ENCODE measurements at places on chromosomes 2 and 18. TPM values are rescaled to one million over a fixed set of nuclear protein-coding genes. Genes with fewer than 3 reads are reported as not detected.

DNA sequence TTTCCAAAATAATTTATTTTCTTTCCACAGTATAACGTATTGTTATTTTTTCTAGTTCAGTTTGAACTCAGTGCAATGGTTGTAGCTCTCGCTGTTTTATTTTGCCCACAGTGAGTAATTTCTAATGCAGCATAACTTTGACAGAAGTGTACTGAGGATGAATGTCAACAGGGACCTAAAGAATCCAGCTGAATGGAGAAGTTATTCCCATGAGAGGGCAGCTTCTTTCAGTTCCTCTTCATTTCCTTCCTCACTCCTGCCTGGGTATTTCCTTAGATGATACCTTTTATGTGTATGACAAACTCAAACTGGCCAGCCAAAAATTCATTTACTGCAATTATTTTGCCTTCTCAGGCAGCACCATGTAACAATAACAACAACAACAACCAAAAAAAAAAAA lies 1223.1 kb upstream of the ZEB2 start:
- DNase-seq: no peak

DNA sequence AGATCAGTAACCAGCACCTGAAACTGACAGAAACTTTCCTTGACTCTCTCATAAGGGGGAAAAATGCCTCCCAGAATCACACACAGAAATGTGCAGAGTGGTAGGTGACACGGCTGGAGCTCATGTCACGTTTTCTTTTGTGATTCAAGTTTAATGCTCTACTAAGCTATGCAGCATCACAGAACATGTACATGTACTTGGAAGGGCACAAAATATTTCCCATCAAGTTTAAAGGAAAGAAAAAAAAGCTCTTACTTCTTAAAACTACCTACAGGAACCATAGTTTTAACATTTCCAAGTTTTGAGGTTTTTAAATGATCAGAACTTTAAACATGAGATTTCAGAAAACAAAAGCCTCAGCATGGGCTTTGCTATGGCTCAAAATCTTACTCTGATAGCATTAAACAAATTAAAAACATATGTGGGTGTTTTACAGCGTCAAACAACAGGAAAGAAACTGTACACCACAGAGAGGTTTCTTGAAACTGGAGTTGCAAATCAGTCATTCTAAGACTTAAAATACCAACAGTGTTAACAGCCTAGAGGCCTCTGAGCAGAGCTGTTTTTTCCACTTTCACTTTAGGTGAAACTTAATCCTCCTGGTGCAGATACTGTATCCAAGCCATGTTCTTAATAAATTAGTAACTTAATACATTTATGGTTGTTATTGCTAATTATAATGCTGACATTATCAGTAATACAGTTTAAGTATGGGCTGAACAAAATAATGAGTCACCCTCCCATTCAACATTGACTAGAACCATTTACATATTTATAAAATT lies 30.1 kb downstream of the MBP start:
- DNase-seq: no peak

DNA sequence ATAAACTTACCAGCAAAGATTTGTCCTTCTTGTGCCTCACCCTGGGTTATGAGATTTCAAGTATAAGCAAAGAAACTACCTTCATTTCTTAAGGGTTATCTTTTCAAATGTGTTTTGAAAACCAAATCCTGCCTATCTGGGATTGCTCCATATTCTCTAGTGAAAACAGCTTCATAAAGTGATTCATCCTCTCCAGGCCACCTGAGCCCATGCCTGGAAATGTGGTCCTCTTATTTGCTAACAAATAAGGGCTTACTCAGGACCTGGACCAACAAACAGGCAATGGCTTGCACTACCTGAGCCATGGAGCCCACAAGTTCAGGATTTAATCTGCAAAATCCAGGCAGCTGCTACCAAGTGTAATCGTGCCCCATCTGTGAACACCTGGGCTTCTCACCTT lies 234.4 kb upstream of the RBBP8 start:
- DNase-seq: no peak

DNA sequence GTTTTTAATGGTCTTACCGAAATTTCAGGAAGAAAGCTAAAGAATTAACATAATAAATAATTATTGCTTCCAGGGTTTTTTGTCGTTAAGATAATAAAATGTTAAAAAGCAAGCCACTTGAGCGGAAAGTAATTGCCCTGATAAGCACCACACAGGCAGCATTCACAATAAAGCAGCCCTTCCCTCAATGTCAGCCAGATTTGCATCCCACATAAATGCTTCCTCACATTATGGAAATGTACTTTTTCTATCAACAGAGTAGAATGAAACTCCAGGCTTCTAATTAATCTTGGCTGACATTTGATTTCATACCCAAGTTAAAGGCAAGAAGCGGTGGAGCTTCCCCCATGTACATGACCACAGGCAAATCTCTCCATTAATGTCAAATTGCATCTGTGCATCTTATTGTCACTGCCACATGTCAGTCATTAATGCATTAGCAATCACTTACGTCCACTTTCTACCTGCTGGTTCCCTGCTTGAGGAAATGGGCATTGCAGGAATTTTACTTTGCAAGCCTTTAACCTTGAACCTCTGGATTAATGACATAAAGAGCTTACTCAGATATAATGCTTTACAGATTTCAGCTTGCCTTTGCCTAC lies 26.2 kb downstream of the PTPRM start:
- no peak for DNase-seq

The ALPI gene
- total RNA-seq: not detected
